ENCODE measurements at places on chromosomes 3 and 15.

- DNase-seq: no peak
Observed at GRCh38 chr15:47422881-47423665, 294.2 kb upstream of the SEMA6D start.

DNA sequence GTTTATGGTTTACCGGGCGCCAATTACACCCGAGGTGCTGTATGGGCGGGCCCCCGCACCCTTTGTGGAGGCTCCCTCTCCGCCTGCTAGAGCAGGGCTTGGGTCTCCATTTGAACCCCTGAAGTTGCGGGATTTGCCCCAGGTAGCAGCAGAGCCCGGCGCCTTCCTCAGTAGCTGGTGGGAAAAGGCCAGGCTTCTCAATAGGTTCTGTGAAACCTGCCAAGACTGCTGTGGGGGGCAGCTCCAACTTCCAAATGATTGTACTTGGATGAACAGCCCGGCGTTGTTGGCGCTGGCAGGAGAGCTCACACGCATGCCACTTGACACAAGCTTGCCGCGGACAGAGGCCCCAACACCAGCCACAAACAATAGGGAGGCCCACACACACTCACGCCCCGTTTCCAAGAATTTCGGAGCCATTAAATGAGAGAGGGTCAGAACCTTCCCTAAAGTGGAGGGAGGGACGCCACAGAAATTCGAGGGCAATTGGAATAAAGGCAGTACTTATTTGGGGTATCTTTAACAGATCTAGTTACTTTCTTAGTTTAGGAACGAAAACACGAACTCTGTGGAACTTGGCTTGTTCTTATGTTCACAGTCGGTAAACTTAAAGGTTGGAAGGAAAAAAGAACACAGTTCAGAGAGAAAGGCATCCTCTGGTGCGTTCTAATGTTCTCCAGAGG, 1.4 kb downstream of the EPHB3 start:
- no peak for DNase-seq

DNA sequence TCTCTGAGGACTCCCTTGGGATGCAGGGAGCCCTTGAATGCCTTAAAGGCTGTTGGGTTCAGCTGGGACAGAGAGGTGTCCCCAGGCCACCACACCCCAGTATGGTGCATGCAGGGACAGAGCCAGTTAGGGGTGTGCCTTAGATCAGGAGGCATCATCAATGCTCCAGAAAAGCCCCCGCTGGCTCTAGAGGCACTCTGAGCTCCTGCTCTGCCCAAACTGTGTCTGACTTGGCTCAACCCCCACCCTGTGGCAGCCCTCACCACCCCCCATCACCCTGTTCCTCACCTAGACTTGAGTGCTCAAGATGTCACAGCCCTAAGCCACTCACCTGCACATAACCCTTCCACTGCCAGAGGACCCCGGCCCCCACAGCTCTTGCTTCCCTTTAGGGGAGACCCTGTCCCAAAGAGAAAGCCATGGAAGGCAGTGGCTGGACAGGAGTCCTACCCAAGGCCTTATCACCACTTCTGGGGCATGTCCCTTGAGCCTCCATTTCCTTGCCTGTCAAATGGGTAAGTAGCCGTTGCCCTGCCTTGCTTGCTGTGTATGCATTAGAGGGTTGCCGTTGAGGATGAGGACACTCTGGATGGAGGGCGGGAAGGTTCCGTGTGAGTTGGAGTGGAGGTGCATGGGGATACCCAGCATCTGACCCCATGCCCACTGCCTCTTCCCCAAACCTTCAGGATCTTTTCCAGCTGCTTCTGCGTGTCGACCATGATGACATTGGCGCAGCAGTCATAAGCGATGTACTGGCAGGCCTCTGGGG, 41.4 kb downstream of the ACSBG1 start:
- DNase-seq: no peak

- DNase-seq: no peak
Observed at GRCh38 chr3:171984883-171985282, 54.5 kb upstream of the FNDC3B start.

- no peak for DNase-seq
Observed at GRCh38 chr3:38551026-38551832, 55.1 kb downstream of the EXOG start.

DNA sequence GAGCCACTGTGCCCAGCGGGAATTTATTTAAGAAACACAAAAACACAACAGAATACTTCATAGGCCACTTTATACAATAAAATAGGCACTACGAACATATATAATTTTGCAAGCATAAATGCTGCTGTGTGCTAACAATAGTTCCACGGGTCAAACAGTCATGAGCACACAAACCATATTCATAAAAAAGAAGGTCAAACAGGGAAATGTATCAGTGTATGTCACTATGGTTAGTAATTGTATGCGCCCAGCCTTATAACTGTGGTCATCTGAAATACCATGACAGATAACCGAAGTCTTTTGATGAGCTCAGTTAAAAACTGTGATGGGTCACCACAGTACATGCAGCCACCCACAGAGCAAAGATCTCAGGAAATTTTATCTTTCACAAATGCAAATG, 38.1 kb upstream of the NR2C2 start:
- DNase-seq: no peak

DNA sequence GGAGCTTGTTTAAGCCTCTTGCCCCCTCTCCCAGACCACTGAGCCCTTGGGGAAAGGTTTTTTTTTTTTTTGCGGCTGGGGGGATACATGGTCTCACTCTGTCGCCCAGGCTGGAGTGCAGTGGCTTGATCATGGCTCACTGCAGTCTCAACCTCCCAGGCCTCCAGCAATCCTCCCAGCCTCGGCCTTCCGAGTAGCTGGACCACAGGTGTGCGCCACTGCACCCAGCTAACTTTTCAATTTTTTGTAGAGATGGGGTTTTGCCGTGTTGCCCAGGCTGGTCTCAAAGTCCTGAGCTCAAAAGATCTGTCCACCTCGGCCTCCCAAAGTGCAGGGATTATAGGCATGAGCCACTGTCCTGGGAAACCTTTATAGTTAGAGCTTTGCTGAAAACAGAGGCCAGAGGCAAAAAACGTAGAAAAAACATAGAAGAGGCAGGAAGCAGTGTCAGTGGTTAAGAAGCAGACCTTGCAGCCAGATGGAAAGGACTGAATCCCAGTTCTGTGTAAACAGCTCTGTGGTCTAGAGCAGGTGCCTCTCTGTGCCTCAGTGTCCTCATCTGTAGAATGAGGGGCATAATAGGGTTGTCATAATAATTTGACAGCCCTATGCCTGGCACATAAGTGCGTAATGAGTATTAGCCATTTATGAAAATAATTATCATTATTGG, 33.1 kb downstream of the CMTM7 start:
- DNase-seq: no peak

- no peak for DNase-seq
Observed at GRCh38 chr3:8413337-8413926, 88.2 kb upstream of the LMCD1 start.

DNA sequence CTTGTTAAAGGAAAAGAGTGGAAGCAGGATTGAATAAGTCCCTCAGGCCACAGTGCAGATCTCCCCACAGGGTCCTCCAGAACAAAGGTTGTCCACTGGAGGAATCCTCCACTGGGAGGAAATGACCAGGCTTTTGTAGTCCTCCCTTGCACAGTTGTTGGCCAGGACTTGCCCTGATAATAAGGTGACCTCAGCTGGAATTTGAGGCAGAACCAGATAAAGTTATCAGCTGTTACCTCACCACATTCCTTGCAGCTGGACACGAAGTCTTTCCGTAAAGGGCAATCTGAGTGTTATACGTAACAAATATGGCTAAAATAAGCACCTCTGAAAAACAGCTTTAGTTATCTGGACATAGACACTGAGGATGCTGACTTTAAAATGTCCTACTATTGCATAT, 83.5 kb upstream of the NAALADL2 start:
- DNase-seq: no peak
